ENCODE measurements at places on chromosomes 12 and 14. TPM values are rescaled to one million over a fixed set of nuclear protein-coding genes. Genes with fewer than 3 reads are reported as not detected.

CDKL1 gene
- total RNA-seq, result 27.3 TPM

MDGA2 gene
- 0.41 TPM for total RNA-seq

SDR9C7 gene
- total RNA-seq, result not detected

BATF gene
- not detected for total RNA-seq

RERGL gene
- total RNA-seq, result not detected

CLEC4A gene
- not detected for total RNA-seq

GALNT6 gene
- 9.7 TPM for total RNA-seq

SMARCC2 gene
- 50.5 TPM for total RNA-seq

RND1 gene
- total RNA-seq, result 0.48 TPM

PIK3C2G gene
- total RNA-seq, result 0.19 TPM

BCL2L14 gene
- not detected for total RNA-seq

RFX4 gene
- not detected for total RNA-seq
